ENCODE measurements at places on chromosomes 1 and 21. TPM values are rescaled to one million over a fixed set of nuclear protein-coding genes. Genes with fewer than 3 reads are reported as not detected.

Gene FMOD
- total RNA-seq: 3.2 TPM

Gene TP53BP2
- total RNA-seq: 35.2 TPM

Gene C8B
- total RNA-seq: not detected

DNA sequence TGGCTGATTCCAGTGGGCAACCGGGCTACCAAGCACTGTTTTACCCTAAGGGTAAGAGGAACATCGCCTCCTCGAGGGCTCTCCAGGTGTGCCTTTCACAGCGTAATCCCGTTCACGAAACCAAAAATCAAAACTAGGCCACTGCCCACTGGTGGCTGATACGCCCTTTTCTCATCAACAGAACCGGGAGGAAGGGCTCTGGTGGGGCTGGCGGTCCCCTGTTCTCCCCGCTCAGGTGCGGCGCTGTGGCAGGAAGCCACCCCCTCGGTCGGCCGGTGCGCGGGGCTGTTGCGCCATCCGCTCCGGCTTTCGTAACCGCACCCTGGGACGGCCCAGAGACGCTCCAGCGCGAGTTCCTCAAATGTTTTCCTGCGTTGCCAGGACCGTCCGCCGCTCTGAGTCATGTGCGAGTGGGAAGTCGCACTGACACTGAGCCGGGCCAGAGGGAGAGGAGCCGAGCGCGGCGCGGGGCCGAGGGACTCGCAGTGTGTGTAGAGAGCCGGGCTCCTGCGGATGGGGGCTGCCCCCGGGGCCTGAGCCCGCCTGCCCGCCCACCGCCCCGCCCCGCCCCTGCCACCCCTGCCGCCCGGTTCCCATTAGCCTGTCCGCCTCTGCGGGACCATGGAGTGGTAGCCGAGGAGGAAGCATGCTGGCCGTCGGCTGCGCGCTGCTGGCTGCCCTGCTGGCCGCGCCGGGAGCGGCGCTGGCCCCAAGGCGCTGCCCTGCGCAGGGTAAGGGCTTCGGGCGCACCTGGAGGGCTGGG is at the start of gene IL6R:
IL6R (plus strand) TSS at position 360 of the 763 bp plus-strand sequence; CDS start at position 647, 287 bp downstream.
- H3K27ac ChIP-seq: peak within 1 kb of the TSS; percentile 89
- H3K27me3 ChIP-seq: no peaks in the 10 kb centered on the region
- DNase-seq: peak; percentile 77
- peak within 1 kb of the TSS; percentile 81 for H3K4me3 ChIP-seq
- H3K36me3 ChIP-seq: no peaks in the 10 kb centered on the region

Gene PCP4
- total RNA-seq: not detected

- H3K27ac ChIP-seq: no peak overlapping the region
- no peak for DNase-seq
- no peak overlapping the region for H3K4me3 ChIP-seq
- H3K27me3 ChIP-seq: peaks cover 65% of the 10 kb centered on the region
- H3K36me3 ChIP-seq: no peaks in the 10 kb centered on the region
- H3K4me1 ChIP-seq: peaks cover 22% of the 10 kb centered on the region
Observed at GRCh38 chr1:218380125-218380977, 35.2 kb downstream of the TGFB2 start.

Gene SLC2A5
- 0.08 TPM for total RNA-seq

Gene PTGER3
- not detected for total RNA-seq

DNA sequence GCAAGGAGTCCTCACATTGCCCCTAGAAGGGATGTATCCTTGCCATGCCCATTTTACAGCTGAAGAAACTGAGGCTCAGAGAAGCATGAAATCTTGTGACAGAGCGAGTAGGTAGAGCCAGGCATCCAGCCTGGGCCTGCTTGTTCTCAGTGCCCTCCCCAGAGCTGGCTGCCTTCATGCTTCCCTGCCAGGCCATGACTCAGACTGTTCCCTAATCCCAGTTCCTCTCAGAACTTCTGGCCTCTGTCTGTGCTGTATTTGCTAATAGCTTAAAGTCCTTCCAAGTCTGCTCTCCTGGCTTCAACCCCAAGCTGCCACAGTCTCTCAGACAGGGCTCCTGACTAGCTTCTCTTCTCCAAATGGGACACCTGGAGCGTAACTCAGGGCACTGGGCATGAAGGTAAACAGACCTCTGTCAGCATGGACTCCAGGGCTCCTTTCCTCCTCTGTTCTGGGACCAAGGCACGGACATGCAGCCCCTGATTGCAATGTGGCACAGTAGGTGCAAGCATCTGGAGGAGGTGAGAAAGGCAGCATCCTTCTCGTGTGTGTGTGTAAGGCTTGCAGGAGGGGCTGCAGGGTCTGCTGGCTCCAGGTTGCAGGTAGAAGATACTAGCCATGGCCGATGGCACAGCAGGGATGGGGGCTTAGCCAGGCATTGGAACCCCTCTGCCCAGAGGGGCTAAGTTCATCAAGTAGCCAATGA is 122.7 kb downstream of the HMGB4 start:
- H3K27me3 ChIP-seq: peaks cover 10% of the 10 kb centered on the region
- H3K36me3 ChIP-seq: no peaks in the 10 kb centered on the region
- H3K4me1 ChIP-seq: no peaks in the 10 kb centered on the region
- DNase-seq: no peak

Gene ESRRG
- not detected for total RNA-seq

GRCh38 chr1:165753934-165754333 is 14.7 kb downstream of the TMCO1 start:
- H3K4me3 ChIP-seq: no peak overlapping the region
- peaks cover 18% of the 10 kb centered on the region for H3K36me3 ChIP-seq
- H3K27me3 ChIP-seq: no peaks in the 10 kb centered on the region
- no peak for DNase-seq
- H3K27ac ChIP-seq: no peak overlapping the region

- no peak overlapping the region for H3K4me3 ChIP-seq
- no peaks in the 10 kb centered on the region for H3K27me3 ChIP-seq
- no peaks in the 10 kb centered on the region for H3K36me3 ChIP-seq
- no peak overlapping the region for H3K27ac ChIP-seq
- H3K4me1 ChIP-seq: no peaks in the 10 kb centered on the region
Observed at GRCh38 chr1:164772635-164773034, 213.7 kb downstream of the PBX1 start.

- no peak overlapping the region for H3K27ac ChIP-seq
- no peaks in the 10 kb centered on the region for H3K4me1 ChIP-seq
- no peaks in the 10 kb centered on the region for H3K27me3 ChIP-seq
Observed at GRCh38 chr1:69739251-69739605, 171.5 kb downstream of the LRRC7 start.

DNA sequence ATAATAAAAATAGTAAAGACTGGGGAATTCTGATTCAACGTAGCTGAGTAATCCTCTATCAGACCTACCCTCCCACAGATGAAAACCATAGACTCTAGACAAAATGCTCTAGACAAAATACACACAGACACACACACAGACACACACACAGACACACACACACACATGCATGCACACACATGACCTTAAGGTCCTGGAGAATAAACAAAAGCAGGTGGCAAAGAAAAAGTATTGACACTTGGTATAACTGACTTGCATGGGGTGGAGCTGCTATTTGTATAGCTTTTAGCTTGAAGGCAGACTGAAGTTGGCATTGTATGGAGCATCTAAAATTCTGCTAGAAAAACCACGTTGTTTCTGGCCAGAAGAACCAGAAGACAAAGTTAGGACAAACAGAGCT is 29.3 kb downstream of the C1orf141 start:
- no peaks in the 10 kb centered on the region for H3K4me1 ChIP-seq
- no peaks in the 10 kb centered on the region for H3K27me3 ChIP-seq

Gene TRPM2
- 2.9 TPM for total RNA-seq

DNA sequence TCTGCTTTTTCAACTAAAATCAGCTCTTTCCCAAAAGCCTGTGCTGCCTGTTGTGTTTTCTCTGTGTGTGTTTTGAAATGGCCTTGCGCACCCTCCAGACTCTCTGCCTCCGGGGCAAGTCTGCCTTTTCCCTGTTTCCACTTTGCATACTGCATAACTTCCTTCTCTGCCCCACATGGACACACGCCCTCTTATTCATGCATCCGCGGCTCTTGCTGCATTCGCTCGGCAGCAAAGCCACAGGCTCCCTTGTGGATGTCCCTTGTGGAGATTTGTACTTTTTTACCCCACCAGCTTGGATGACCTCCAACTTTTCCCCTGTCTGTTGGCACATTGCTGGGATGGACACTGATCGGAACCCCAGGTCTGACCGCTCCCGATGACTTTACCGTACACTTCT is 147.6 kb downstream of the ADSS2 start:
- H3K4me1 ChIP-seq: peaks cover 5% of the 10 kb centered on the region
- DNase-seq: no peak
- H3K27me3 ChIP-seq: no peaks in the 10 kb centered on the region
- no peak overlapping the region for H3K27ac ChIP-seq
- H3K36me3 ChIP-seq: no peaks in the 10 kb centered on the region
- H3K4me3 ChIP-seq: no peak overlapping the region

DNA sequence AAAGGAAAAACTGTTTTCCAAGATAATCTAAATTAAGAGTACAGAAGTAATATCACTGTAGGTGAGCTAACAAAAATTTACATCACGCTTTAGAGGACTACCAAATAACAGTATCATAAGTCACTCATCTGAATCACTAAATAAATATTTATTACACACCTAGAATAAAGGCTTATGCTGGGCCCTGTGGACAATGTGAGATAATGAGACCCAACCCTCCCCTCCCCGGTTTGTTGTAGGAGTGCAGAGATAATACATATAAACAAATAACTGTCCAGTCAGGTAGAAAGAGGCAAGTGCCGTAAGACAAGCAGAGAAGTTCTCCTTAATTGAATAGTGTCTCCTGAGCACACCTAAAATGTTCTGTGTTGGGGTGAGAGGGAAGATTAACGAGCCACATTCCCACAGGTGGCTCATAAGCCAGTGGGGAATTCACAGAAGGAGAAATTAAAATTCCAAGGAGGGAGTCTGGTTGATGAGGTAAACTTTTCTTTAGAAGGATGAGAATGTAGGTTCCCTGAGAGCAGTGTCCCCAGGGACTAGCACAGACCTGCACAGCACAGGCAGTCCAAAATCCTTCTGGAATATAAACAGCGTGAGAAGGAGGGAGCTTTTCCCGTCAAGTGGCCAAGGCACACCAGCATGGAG is 241.4 kb downstream of the NFIA start:
- H3K27me3 ChIP-seq: peaks cover 3% of the 10 kb centered on the region
- no peak for DNase-seq
- no peak overlapping the region for H3K4me3 ChIP-seq

- no peaks in the 10 kb centered on the region for H3K36me3 ChIP-seq
- H3K4me3 ChIP-seq: no peak overlapping the region
- no peak for DNase-seq
- H3K27me3 ChIP-seq: no peaks in the 10 kb centered on the region
- H3K4me1 ChIP-seq: no peaks in the 10 kb centered on the region
- H3K27ac ChIP-seq: no peak overlapping the region
Observed at GRCh38 chr1:217369271-217369981, 261.5 kb downstream of the GPATCH2 start.

DNA sequence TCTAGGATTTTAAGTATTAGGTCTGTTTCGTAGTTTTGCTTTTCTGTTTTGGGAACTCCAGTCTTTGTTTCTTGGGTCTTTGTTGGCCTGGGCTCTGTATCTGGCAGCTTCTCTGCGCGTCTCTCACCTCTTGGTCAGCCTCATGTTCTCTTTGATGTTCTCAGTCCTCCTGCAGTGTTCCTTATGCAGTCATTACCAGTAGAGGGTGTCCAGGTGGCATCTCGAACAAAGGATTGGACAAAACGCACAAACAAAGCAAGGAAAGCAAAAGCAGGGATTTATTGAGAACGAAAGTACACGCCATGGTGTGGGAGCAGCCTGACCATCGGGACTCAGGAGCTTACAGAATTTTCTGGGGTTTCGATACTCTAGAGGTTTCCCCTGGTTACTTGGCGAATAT is 133.7 kb upstream of the COL6A1 start:
- H3K27ac ChIP-seq: no peak overlapping the region
- DNase-seq: no peak
- H3K27me3 ChIP-seq: peaks cover 3% of the 10 kb centered on the region
- H3K4me3 ChIP-seq: no peak overlapping the region
- H3K36me3 ChIP-seq: no peaks in the 10 kb centered on the region

Gene ATP1A2
- total RNA-seq: not detected

DNA sequence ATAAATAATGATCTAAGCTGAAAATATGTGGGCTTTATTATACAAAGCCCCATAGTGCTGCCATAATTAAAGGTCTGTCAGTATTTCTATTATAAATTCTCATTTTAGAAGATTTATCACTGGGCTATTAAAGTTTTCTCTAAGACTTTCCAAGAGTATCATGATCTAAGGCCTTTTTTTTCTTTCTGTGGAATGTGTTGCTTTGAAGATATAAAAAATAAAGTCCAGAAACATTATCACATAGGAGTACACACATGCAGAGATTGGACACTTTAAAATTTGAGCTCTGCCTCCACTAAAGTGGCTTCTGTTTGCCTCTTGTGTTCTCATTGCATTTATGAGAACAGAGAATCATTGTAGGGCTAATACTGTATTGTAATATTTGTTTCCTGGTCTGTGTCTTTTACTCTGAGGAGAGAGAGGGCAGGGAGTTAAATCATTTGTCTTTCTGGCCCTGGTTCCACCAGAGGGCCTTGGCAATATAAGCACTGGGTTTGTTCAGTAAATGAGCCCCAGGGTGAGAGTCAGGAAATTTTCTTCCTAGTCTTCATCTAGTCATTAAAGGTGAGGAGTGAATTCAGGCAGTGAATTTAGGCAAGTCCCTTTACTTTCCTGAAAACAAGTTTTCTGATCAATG is 70.2 kb downstream of the NFIA start:
- H3K27me3 ChIP-seq: no peaks in the 10 kb centered on the region
- peaks cover 3% of the 10 kb centered on the region for H3K36me3 ChIP-seq
- peaks cover 8% of the 10 kb centered on the region for H3K4me1 ChIP-seq
- no peak overlapping the region for H3K27ac ChIP-seq
- no peak overlapping the region for H3K4me3 ChIP-seq

GRCh38 chr1:189432753-189433152 is 1044.9 kb downstream of the BRINP3 start:
- no peak overlapping the region for H3K27ac ChIP-seq
- H3K36me3 ChIP-seq: no peaks in the 10 kb centered on the region
- no peaks in the 10 kb centered on the region for H3K4me1 ChIP-seq
- H3K4me3 ChIP-seq: no peak overlapping the region
- H3K27me3 ChIP-seq: no peaks in the 10 kb centered on the region

GRCh38 chr1:27521861-27522431 is 32.0 kb upstream of the WASF2 start:
- no peak for DNase-seq
- peaks cover 12% of the 10 kb centered on the region for H3K36me3 ChIP-seq
- H3K27ac ChIP-seq: peak overlapping the region; percentile 97
- no peaks in the 10 kb centered on the region for H3K27me3 ChIP-seq
- H3K4me3 ChIP-seq: peak overlapping the region; percentile 90
- H3K4me1 ChIP-seq: peaks cover 65% of the 10 kb centered on the region

DNA sequence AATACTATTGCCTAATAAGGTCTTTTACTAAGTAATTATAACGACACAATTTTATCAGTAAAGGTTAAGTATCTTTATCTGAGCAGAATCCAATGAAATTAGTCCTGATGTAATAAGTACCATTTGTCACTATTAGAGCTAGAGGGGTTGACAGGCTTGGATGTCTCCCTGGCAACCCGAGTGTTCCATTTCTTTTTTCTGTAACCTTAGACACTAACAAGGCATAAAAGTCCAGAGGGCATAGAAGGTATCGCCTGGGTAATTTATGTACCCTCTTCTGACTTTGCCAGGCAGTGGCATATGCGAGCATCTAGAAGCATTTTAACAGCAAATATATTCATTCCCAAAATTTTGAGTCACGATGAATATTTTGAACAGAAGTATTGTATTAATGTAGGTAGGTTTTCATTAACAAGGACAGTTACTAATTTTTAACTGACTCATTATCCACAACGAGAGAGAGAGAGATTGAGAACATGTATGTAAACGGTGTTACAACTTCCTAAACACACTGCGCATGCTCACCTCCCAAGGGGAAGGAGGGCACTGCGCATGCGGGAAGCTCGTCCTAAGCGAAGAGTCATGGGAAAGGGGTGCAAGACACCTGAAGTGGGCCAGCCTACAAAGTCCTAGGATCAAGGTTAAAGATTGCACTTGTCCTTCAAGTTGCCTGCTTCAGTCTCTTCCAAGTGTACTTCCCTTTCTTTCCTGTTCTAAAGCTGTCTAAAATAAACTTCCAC is 423.9 kb downstream of the DSCAM start:
- H3K4me3 ChIP-seq: no peak overlapping the region
- H3K4me1 ChIP-seq: no peaks in the 10 kb centered on the region
- DNase-seq: no peak
- no peaks in the 10 kb centered on the region for H3K27me3 ChIP-seq

Gene TGFB2
- total RNA-seq: 0.04 TPM

All from activated naive CD8-positive, alpha-beta T cell treated with anti-CD3 and anti-CD28 coated beads for 36 hours (primary cell).